T-helper 17 cell (primary cell): ENCODE measurements at places on chromosomes 4 and X. TPM values are rescaled to one million over a fixed set of nuclear protein-coding genes. Genes with fewer than 3 reads are reported as not detected.

DNA sequence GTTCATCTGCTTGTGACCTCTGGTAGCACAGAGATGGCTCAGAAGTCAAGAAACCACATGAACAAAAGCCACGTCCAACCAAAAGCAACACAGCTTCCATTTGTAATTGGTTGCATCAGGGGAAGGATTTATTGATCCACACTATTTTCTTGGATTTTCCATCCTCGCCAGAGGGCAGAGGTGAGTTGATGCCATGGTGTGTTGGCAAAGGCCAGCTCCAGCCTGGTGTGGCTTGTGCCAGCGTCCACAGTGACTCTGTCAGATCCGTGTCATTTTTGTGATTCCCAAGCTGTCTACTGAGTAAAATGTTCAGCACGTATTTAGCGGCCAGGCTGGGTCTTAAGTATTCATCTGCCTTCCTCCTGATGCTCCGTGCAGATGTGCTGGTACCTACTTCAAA is 30.0 kb upstream of the SMIM10L2A start:
- DNase-seq, result no peak

- DNase-seq, result no peak
Measured at GRCh38 chr4:182421753-182422152, 178.6 kb downstream of the TENM3 start.

- no peak for DNase-seq
Measured at GRCh38 chrX:45479835-45480422, 279.3 kb upstream of the DIPK2B start.

DNA sequence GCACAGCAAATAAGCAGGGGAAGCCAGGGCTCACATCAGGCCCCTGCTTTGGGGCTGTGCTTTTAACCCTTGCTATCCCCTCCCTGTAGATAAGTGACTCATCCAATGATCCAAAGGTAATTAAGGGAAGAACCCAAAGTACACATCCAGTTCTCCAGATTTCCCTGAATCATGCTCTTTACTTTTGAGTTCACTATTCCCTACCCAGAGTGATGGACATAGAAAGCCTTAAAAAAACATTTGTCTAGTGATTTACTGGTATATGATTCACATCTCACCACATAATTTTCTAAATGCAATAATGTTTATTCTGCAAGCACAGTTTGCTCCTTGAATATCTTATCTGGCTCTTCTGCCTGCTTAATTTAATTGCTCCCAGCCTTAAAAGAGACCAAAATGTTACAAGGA is 136.2 kb downstream of the PPP3CA start:
- no peak for DNase-seq

DNA sequence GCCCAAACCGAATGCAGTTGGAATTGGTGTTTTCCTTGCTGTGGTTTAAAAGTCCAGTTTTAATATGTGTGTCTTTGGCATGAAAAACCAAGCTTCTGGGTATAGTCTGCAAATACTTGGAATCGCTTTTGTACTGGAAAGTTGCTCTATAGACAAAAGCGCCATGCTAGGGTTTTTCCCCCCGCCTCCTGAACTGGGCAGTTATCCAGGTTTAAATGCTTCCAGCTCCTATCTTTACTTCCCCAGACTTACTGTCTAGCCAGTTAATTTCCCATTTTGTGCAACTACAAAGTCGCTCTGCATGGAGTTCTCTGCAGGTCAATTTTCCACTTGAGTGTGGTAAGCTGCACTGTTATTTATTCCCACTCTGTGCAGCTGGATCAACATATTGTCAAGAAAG is 2.7 kb downstream of the RASL11B start:
- DNase-seq, result no peak

DNA sequence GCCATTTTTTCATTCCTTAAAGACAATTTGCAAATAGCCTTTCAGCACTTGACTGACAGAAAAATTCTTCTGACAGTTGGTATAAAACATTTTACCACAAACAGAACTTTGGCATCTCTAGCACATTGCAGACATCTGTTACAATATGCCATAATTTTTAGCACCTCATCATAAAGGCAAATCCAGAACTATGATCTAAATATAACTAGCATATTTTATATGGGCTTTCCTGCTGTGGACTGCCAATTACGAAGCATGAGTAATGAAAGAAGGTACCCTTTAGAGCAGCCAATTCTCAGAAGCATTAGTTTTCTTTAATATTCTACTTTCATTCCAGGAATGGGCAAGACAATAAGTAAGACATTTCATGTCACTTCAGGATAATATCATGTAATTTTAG is 647.4 kb upstream of the GALNT7 start:
- no peak for DNase-seq

- DNase-seq, result no peak
Measured at GRCh38 chr4:54547299-54548097, 110.3 kb upstream of the KIT start.

DNA sequence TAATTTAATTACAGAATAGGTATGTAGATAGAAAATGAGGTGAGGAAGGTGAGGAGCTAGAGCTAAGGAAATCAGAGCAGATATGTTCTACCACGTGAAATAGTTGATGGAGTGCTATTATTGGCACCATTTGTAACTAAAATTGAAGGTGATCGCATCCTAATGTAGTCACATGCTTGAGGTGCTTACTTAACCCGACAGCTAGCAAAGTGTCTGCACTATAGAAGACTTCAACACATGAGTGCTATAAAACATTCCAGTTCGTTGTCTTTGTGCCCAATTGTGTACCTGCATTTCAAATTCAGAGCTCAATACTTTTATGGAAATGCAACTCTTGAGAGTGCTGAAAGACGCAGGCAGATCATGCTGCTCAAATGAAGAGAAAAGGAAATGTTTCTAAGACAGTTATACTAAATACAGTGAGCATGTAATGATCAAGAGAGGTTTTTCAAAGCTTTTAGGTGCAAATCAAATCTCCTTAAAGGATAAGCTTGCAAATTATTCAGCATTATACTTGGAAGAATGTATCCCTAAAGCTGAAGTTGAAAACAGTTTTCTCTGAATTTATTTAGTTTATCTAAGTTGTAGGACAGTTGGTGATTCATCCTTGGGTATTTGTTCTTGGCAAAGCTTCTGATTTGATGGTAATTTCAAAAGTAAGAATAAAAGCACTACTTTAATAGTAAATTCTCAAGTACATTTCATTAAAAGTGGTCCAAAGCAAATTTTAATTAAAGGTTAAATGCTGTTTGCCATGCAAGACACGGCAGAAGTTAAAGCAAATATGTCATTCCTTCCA is 223.9 kb upstream of the EPHA5 start:
- no peak for DNase-seq

DNA sequence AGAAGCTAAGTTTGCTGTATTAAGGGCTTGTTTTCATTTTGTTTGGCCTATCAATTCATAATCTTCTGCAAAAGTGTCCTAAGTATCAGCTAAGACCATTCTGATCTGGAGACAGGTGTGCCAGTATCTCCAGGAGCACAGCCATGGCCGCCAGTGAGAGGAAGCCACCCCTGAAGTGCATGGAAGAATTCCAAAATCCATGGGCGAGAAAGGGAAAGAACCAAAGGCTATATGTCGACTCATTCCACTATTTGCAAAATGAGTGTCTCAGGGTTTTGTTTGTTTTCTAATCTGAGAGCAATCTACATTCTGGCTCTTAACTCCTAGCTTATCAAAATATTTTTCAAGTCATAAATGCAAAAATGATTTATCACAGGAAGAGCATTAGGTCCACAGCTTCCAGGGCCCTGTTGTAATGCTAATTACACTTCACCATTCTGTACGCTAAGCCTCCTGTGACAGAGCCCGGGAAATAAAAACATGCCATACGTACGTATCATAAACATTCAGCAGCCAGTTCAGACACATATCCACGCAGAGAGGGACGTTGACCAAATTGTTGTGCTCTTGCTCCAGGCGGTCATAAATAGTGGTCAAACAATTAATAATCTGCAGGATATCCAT is 137.3 kb upstream of the FTHL17 start:
- DNase-seq, result no peak

Gene CD38
- total RNA-seq, result 1.4 TPM

Gene TDO2
- not detected for total RNA-seq
